ENCODE measurements at places on chromosomes 11 and 22.
A peak's percentile ranks its signal among the peaks of the same experiment; 100 is the strongest.

DNA sequence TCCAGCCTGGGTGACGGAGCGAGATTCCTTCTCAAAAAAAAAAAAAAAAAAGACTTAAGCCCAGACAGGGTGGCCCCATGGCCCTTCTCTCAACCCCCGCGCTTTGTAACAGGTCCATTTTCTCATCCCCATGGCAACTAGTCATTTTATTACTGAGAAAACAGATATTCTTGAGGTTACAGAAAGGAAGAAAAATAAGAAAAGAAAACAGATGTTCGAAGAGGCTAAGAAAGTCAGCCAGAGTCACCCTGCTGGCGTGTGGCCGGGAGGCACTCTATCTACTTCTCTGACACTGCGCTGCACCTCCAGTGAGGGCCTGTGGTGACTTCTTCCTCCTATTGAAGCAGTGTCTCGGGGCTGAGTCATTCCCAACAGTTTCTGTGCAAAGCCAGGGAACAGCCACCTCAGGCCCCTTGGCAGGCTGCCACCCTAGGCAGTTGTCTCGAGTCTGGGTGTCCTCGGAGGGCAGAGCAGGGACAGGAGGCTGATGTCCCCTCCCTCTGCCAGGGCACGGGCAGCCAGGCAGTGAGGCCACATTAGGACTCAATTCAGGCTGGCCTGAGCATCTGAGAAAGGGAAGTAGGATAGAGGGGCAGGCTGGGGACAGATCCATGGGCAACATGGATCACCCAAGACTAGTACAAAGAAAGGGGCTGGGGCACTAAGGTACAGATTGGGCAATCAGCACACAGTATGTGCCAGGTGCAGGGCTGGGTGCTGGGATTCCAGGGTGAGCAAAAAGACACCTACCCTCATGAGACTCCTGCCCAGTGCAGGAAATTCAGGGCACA is 16.4 kb upstream of the SYVN1 start:
- DNase-seq = peak; percentile 85

DNA sequence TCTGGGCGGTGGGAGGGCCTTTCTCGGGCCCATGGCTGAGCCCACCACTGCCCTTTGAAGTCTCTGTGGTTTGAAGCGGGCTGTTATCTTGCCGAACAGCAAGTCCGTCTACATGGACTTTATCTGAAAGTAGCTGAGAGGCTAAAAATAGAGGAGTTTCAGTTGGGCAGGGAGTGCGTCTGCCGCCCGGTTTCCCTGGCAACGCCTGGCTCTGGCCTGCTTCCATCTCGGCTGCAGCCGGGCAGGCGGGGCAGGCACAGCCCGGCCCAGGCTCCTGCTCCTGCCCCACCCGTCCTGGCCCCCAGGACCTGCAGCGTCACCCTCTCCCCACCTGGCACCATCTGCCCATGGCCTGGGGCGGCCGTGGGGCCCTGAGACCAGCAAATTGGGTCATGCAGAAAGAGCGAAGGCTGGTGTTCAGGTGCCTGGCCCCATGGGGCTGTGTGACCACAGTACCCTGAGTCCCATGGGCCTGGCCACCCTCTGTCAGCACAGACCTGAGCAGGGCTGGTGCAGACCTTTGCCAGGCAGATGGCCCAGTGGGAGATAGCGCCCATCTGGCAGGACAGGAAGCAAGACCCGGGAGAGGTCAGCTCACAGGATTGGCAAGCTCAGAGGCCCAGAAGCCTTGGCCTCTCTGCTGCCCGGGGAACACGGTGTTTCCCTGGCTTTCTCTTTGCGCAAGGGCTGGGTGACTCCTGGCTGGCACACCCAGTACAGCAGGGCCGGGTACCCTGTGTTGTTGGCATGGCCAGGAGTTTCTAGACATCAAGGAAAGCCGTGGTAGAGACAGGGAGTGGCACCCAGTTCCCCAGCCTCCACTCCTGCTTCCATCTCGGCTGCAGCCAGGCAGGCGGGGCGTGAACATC is 79.1 kb upstream of the KCNQ1OT1 start:
- DNase-seq = peak; percentile 76

DNA sequence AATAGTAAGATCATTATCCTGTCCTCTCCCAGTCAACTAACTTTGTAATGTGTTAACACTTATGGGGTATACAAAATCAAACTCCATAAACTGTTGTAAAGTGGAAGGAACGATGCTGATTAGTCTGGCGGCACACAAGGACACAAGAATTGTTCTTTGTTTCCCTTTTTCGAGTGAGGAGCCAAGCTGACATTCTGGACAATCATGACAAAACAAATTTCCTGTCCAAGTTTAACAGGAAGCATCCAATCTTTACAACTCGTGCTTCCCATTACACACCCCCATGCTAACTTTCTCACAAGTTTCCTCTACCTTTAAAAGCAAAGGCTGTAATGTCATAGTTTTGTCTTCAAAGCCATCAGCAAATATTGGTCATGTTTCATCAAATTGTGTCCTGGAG is 20.4 kb upstream of the LDLRAD3 start:
- DNase-seq = no peak

DNA sequence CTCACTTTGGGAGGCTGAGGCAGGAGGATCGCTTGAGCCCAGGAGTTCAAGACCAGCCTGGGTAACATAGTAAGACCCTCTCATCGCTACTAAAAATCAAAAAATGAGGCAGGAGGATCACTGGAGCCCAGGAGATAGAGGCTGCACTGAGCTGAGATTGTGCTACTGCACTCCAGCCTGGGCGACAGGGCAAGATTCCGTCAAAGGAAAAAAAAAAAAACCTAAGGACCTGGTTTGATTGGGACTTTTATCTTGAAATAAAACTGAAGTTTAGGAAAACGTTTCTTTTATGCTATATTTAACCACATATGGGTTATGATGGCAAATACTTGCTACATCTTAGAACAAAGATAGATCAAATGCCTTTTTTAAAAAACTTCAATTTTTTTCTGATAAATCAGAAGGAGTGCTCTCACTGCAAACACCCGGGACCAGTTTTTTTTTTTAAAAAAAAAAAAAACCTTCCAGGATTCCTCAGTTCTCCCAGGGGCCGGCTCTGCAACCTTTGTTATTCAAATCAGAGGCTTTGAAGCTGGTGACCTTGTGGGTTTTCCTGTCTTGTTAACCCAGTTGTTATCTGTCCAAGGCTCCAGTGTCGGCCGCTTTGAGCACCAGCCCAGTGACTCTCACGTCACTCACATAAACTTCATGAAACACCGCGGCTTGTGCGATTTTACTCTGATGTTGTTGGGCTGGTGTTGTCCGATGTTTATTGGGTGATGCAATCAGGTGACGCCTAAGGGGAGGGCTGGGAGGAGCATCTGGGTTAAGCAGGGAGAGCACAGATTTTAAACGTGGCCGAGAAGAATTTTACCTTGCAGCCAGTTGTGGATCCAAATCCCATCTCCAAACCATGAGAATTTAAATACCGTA is 24.7 kb upstream of the SLC22A12 start:
- peak; percentile 72 for DNase-seq

DNA sequence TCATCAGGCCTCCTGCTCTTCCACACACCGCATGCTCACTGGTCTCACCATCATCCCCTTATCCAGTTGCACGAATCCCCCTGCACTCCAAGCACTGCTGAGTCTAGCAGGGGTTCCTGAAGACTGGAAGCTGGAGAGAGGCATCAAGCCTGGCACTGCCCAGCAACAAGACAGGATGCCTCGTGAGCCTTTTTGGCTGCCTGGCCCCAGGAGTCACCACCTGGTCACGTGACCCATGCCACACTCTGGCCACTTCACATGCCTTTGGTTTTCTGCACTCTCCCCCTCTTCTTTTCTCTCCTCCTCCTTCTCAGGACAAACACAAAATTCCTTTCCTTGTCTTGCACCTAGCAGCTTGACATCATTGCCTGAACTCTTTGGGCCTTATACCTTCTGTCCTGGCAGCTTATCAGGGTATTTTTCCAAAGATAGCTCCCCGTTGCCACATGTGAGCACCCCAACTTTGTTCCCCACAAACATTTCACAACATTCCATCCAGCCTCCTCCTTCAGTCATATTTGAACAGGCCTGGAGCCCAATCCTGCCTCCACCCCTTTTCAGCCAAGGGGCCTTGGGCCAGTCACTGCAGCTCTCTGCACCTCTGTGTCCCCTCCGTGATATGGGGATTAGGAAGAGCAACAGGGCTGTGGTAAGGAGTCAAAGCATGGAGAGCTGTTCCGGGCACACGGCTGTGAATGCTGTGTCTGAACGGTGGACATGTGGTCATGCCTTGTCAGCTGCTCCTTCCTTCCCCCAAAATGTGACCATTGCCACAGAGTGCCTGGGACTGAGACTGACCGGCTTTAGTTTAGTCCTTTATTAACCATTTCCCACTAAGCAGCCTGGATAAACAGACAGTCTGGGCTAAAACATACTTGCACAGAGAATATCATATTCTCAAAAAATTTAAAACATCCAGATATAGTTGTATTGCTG is 2.8 kb upstream of the PACSIN2 start:
- DNase-seq = no peak

- no peak for DNase-seq
These were observed 127.9 kb downstream of the BUD13 start for GRCh38 chr11:116644941-116645305.

DNA sequence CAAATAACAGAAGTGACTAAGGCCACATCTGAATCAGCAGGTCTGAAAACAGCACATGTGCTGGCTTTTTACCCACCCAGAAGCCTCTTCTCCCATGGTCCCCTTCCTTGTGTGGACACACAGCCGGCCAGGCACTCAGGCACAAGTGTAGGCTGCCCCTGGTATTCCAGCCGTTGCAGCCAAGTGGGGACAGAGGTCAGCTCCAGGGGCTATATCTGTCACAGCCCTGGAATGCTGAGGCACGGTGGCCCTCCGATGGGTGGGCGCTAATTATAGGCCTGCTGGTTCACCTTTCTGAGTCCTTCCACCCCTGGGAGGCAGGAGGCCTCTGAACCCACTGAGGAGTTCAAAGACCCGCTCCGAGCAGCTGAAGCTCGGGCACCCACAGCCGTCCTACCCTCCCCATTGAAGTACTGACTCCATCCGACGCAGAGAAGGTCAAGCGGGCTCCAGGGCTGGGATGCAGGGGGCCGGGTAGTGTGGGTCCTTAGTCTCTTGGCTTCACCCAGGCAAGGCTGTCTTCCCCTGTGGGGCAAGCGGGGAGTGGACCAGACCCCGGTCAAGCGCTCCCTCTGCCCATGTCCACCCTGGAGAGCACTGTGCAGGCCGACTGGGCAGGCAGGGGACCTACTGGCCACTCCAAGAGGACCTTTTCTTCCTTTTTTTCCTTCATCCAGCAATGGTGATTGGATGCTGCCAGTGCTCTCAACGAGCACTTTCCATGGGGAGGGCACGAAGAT is 14.3 kb downstream of the FGF3 start:
- no peak for DNase-seq

- DNase-seq = no peak
These were observed 52.0 kb downstream of the NRXN2 start for GRCh38 chr11:64670975-64671374.

DNA sequence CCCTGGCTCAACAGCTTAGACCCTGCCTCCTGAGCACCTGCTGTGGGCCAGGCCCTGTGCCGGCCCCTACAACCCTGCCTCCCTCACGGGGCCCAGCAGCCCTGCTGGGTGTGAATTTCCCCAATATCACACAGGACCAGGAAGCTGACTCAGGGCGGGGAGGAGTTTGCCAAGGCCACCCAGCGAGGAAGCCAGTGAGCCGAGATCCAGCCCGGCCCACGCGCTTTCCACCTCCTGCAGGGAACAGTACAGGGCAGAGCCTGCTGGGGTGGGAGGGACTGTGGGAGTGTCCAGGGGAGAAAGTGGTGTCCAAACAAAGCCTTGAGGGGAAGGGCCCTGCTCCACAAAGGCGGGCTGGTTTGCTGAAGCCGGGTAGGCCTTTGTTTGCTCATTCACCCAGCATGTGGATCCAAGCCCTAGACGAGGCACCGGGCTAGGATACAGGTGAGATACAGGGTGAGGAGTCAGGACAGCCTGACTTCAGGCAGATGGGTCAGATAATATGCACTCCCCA is 26.8 kb downstream of the RPL3 start:
- DNase-seq = peak; percentile 78

DNA sequence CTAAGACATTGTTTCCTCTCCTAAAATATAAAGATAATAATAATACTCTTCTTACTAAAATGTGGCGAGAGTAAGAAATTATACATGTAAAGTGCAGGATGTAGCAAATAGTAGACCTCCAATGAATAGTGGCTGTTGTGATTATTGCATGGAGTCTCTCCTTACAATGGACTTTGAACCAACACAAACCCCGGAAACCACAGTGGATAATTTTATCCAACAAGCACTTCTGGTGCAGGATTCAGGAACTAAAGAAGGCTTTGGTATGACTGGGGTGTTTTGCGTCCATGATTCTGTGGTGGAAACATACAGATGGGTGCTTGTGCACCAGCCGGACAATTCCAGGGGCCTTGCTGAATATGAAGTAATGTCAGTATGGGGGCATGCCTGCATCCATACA is 146.4 kb upstream of the UBASH3B start:
- no peak for DNase-seq

DNA sequence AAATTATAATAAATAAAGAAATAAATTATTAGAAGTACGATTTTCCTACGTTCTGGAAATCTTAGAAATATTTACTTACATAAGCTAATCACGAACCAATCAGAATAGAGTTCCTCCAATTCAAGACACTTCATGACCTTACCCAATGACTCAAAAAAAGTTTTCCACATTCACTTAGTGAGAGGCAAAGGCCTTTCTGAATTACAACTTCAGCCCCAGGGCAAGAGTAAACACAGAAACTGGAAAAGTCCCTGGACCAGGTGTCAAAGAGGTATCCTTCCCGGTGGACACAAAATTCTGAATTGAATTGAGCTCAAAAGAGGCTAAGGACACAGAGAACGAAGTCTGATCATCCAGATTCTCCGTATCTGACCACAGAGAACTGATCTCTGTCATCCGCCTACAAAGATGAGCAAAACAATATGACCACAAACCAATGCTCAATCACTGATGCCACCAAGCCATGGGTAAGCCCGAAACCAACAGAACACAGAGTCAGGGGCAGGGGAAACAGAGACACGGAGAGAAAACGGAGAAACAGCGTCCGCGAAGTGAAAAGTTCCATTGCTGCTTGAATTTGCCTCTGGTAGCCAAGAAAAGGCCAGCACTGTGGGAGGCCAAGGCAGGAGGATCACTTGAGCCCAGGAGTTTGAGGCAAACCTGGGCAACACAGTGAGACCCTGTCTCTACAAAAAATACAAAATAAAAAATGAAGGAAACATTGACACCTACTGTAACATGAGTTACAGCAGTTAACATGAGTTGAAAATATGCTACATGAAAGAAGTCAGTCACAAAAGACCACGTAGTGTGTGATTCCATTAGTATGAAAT is 6.8 kb downstream of the BID start:
- DNase-seq = no peak

DNA sequence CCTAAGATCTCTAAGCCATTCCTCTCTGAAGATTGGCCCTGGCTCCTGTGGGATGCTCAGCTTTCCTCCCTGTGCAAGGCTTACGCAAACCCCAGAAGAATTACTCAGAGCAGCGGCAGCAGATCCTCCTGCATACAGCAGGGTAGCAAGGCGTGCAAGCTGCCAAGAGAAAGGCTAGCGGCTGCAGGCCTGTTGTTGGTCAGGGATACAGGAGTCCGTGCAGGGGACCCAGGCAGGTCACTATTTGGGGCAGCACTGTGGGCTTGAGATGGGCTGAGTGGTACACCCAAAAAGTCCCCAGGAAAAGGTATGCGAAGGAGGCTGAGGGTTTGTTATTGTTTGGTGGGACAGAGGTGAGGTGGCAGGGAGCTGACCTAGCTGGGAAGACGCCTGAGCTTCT is 1.5 kb downstream of the GLB1L2 start:
- DNase-seq = no peak

All from adipocyte (in vitro differentiated cells).